Neuronal stem cell (in vitro differentiated cells): ENCODE measurements at places on chromosomes 7 and 10.
A peak's percentile ranks its signal among the peaks of the same experiment; 100 is the strongest.

GRCh38 chr10:34432589-34432988 lies 382.5 kb downstream of the PARD3 start:
- no peak overlapping the region for H3K27ac ChIP-seq
- H3K4me3 ChIP-seq: no peak overlapping the region
- no peak for DNase-seq

DNA sequence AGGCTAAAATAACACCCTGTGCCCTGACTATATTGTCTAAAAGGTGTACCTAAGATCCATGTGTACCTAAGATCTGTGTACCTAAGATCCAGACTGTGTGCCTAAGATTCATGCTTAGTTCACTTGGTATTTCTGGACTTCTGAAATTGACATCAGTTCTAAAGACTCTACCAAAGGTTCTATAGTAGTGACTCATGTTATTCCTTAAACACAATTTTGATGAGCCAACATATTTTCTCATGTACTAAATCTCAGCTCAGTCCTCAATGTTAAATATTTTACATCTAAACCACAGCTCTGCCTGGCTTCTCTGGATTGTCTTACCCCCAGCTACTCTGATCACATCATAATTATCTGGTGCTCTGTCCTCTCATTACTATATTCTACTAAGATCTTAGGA lies 802.3 kb upstream of the SORCS1 start:
- no peaks in the 10 kb centered on the region for H3K4me1 ChIP-seq
- DNase-seq: no peak
- no peak overlapping the region for H3K4me3 ChIP-seq
- H3K27me3 ChIP-seq: no peaks in the 10 kb centered on the region
- H3K36me3 ChIP-seq: no peaks in the 10 kb centered on the region
- H3K27ac ChIP-seq: no peak overlapping the region

GRCh38 chr7:41574377-41574776 lies 128.5 kb downstream of the INHBA start:
- no peaks in the 10 kb centered on the region for H3K36me3 ChIP-seq
- no peak overlapping the region for H3K27ac ChIP-seq
- no peak overlapping the region for H3K4me3 ChIP-seq
- DNase-seq: no peak

DNA sequence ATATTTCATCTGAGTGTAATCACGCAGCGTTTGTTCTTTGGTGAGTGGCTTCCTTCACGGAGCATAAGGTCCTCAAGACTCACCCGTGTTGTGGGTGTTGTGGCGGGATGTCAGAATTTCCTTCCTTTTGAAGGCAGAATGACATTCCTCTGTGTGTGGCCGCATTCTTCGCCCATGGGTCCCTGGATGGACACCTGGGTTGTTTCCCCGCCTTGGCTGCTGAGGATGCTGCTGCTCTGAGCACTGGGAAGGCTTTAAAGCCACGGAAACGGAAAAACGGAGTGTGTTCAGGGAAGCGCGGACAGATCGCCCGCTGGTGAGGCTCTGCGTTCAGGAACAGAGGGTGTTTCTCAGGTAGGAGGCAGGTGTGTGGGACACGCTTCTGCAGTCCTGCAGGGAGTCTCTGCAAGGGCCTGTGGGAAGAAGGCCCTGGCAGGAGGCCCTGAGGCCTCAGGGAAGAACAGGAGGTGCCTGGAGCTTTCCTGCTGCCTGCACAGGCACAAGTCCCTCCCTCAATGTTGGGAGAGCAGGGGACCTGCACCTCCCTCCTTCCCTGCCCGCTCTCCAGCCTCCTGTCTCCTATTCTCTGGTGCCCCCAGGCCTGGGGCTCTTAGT lies 35.7 kb upstream of the SHH start:
- H3K4me1 ChIP-seq: peaks cover 3% of the 10 kb centered on the region
- H3K4me3 ChIP-seq: no peak overlapping the region
- H3K27me3 ChIP-seq: peaks cover 22% of the 10 kb centered on the region
- no peak overlapping the region for H3K27ac ChIP-seq

DNA sequence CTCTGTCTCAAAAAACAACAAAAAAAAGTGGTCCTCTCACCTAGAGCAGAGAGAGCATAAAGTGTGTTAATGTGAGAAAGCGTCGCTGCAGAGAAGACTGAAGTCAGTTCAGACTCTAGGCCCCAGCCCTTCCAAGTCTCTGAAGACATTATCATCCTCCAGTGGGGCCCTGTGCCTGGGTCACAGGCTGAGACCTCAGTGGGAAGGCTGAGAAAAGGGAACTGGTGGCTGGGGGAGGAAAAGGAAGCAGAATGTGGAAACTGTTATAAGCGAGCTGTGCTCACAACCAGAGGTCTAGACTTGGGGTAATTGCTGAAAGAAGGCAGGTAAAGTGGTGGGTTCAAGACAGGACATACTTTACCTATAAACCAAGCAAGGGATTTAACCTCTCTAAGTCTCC lies 4.9 kb upstream of the RRP12 start:
- H3K4me3 ChIP-seq: no peak overlapping the region
- no peak overlapping the region for H3K27ac ChIP-seq
- peaks cover 2% of the 10 kb centered on the region for H3K4me1 ChIP-seq
- DNase-seq: no peak
- no peaks in the 10 kb centered on the region for H3K27me3 ChIP-seq

GRCh38 chr10:42961796-42962109 lies 115.1 kb upstream of the RET start:
- no peaks in the 10 kb centered on the region for H3K4me1 ChIP-seq
- no peak for DNase-seq
- no peaks in the 10 kb centered on the region for H3K27me3 ChIP-seq
- H3K36me3 ChIP-seq: no peaks in the 10 kb centered on the region

GRCh38 chr10:123769647-123770046 lies 103.5 kb downstream of the GPR26 start:
- H3K4me1 ChIP-seq: peaks cover 6% of the 10 kb centered on the region
- H3K36me3 ChIP-seq: no peaks in the 10 kb centered on the region
- H3K27me3 ChIP-seq: no peaks in the 10 kb centered on the region
- no peak for DNase-seq
- no peak overlapping the region for H3K4me3 ChIP-seq

GRCh38 chr10:77530011-77530410 lies 107.6 kb downstream of the KCNMA1 start:
- H3K27me3 ChIP-seq: no peaks in the 10 kb centered on the region
- no peak for DNase-seq
- H3K4me1 ChIP-seq: peaks cover 11% of the 10 kb centered on the region

DNA sequence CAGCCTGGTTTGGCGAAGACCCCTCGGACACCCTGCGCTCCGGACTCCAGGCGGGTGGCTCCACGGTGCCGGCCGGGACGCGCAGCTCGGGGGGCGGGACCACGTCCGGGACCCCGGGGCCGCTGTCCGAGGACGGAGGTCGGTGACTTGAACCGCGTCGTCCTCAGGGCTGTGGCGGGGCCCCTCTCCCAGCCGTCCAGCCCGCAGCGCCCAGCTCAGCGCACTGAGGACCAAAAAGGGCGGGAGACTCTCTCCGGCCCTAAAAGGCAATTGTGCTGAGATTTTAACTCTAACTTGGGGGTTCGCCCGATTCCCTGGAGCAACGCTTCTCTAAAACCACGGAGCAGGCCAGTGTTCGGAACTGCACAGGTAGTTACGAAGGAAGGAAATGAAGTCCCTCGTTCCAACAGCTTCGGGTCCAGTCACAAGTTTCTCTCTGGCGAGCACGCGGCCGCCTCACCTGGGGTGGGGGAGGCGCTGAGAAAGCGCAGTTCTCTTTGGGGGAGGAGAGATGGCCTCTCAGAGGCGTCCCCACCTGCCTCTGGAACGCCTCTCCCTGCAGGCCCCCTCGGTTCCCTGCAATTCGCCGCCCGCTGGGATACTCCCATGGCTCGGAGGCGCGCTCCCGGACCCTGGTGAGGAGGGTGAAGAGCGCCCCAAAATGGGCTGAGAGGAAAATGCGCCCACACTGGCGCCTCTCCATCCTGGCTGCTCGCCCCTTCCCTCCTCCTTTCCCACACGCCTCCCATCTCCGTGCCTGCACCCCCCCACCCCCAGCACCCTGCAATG lies 352.7 kb downstream of the DNAJB6 start:
- H3K4me3 ChIP-seq: peak overlapping the region; percentile 98
- peaks cover 18% of the 10 kb centered on the region for H3K4me1 ChIP-seq
- peak; percentile 49 for DNase-seq

GRCh38 chr7:5635006-5635405 lies 146.5 kb downstream of the RNF216 start:
- no peaks in the 10 kb centered on the region for H3K27me3 ChIP-seq
- peaks cover 53% of the 10 kb centered on the region for H3K36me3 ChIP-seq
- DNase-seq: no peak
- H3K4me1 ChIP-seq: peaks cover 47% of the 10 kb centered on the region
- no peak overlapping the region for H3K4me3 ChIP-seq
- no peak overlapping the region for H3K27ac ChIP-seq

DNA sequence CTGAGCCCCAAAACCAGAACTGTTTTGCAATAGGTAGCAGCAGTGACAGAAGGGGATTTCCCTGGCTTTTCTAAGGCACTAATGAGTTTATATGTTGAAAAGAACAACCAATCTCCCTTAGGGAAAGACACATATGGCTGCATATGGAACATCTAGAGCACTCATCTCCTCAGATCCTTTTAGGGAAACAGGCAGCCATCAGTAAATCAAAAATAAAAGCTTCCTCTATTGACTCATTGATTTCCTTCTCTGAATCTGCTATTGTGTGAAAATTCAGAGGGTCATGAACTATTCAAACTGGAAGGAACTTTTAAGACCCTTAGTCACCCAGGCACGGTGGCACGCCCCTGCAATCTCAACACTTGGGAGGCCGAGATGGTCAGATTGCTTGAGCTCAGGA lies 110.9 kb upstream of the NANOS1 start:
- DNase-seq: no peak
- no peak overlapping the region for H3K4me3 ChIP-seq
- no peaks in the 10 kb centered on the region for H3K4me1 ChIP-seq
- H3K27ac ChIP-seq: peak overlapping the region; percentile 59
- H3K36me3 ChIP-seq: no peaks in the 10 kb centered on the region

GRCh38 chr10:119549247-119549999 lies 6.9 kb upstream of the RGS10 start:
- H3K36me3 ChIP-seq: no peaks in the 10 kb centered on the region
- no peaks in the 10 kb centered on the region for H3K27me3 ChIP-seq
- no peak overlapping the region for H3K27ac ChIP-seq
- peaks cover 5% of the 10 kb centered on the region for H3K4me1 ChIP-seq

GRCh38 chr10:5196702-5197113 lies at the start of gene AKR1C4:
AKR1C4 (plus strand) TSS chr10:5196837; CDS start chr10:5196868, 31 bp downstream.
- no peaks in the 10 kb centered on the region for H3K4me1 ChIP-seq
- no peak within 1 kb of the TSS for H3K27ac ChIP-seq
- DNase-seq: no peak
- no peaks in the 10 kb centered on the region for H3K27me3 ChIP-seq
- no peak within 1 kb of the TSS for H3K4me3 ChIP-seq

- no peak overlapping the region for H3K27ac ChIP-seq
- peaks cover 3% of the 10 kb centered on the region for H3K27me3 ChIP-seq
- H3K36me3 ChIP-seq: no peaks in the 10 kb centered on the region
- H3K4me1 ChIP-seq: no peaks in the 10 kb centered on the region
Observed at GRCh38 chr7:27697861-27698430, 35.3 kb upstream of the HIBADH start.

- H3K27me3 ChIP-seq: no peaks in the 10 kb centered on the region
- DNase-seq: no peak
- no peak overlapping the region for H3K4me3 ChIP-seq
- H3K27ac ChIP-seq: no peak overlapping the region
- H3K36me3 ChIP-seq: no peaks in the 10 kb centered on the region
Observed at GRCh38 chr10:98560565-98560964, 113.8 kb upstream of the HPS1 start.

DNA sequence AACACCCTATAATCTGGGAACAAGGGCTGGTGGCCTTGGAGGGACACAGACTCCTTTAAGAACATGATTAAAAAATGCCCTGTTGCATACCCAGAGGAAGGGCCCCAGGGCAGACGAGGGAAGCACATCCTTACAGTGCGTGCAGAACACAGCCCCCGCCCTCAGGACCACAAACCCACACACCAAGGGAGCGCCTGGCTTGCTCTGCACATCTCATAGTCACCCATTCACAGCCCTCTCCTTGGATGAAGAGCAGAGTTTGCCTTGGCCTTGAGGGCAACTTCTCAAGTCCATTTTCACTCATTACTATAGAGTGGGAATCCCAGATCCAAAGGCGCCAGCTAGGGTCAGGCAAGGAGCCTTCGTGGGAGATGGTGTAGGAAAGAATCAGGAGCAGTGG lies 6.3 kb upstream of the VSIR start:
- no peaks in the 10 kb centered on the region for H3K27me3 ChIP-seq
- no peak for DNase-seq
- no peaks in the 10 kb centered on the region for H3K4me1 ChIP-seq
- no peak overlapping the region for H3K27ac ChIP-seq
- no peak overlapping the region for H3K4me3 ChIP-seq

- no peaks in the 10 kb centered on the region for H3K27me3 ChIP-seq
- no peak for DNase-seq
- no peak overlapping the region for H3K4me3 ChIP-seq
- no peak overlapping the region for H3K27ac ChIP-seq
Observed at GRCh38 chr10:15802375-15802949, 57.8 kb downstream of the MINDY3 start.

- H3K27ac ChIP-seq: no peak overlapping the region
- no peak overlapping the region for H3K4me3 ChIP-seq
- H3K4me1 ChIP-seq: no peaks in the 10 kb centered on the region
- DNase-seq: no peak
- H3K27me3 ChIP-seq: no peaks in the 10 kb centered on the region
Observed at GRCh38 chr10:65622608-65623007, 1303.2 kb upstream of the LRRTM3 start.

- H3K27ac ChIP-seq: no peak overlapping the region
- peaks cover 11% of the 10 kb centered on the region for H3K4me1 ChIP-seq
- H3K4me3 ChIP-seq: no peak overlapping the region
- no peak for DNase-seq
Observed at GRCh38 chr10:124706462-124707143, 37.6 kb downstream of the FAM53B start.

GRCh38 chr7:27634671-27635493 lies 27.8 kb downstream of the HIBADH start:
- peaks cover 2% of the 10 kb centered on the region for H3K36me3 ChIP-seq
- no peak for DNase-seq
- peaks cover 16% of the 10 kb centered on the region for H3K4me1 ChIP-seq
- no peaks in the 10 kb centered on the region for H3K27me3 ChIP-seq
- no peak overlapping the region for H3K27ac ChIP-seq

GRCh38 chr10:104548090-104548489 lies 93.0 kb upstream of the SORCS3 start:
- no peaks in the 10 kb centered on the region for H3K36me3 ChIP-seq
- no peaks in the 10 kb centered on the region for H3K4me1 ChIP-seq
- no peak overlapping the region for H3K4me3 ChIP-seq
- H3K27ac ChIP-seq: no peak overlapping the region
- DNase-seq: peak; percentile 31

- no peak for DNase-seq
- no peaks in the 10 kb centered on the region for H3K36me3 ChIP-seq
- H3K27ac ChIP-seq: no peak overlapping the region
- no peak overlapping the region for H3K4me3 ChIP-seq
- H3K4me1 ChIP-seq: no peaks in the 10 kb centered on the region
- H3K27me3 ChIP-seq: no peaks in the 10 kb centered on the region
Observed at GRCh38 chr7:157445246-157445955, 108.6 kb downstream of the DNAJB6 start.

- H3K4me1 ChIP-seq: peaks cover 14% of the 10 kb centered on the region
- no peak for DNase-seq
- H3K36me3 ChIP-seq: peaks cover 4% of the 10 kb centered on the region
Observed at GRCh38 chr10:113096128-113096996, 146.3 kb downstream of the TCF7L2 start.
